CD4-positive, alpha-beta T cell treated with Interferon alpha-2 for 1 hour (primary cell): ENCODE measurements at places on chromosomes 3 and 15.

- DNase-seq, result no peak
These were observed 217.3 kb downstream of the TP63 start for GRCh38 chr3:189848395-189849040.

DNA sequence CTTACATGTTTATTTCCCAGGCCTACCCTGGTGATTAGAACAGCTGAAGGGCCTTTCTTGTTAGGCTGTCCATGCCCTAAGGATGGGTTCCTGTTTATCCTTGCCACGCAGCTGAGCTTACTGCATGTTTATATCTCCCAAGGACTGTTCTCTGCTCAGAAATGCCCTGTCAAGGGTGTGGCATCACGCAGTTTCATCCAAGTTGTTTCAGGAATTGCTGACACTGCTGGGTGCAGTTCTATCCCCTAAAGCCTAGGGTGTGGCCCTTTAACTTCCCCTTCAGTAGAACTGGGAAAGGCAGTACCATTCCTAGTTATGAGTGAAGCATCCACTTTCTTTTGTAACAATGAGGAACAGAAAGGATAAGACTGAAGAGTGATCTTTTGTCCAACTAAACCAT is 5.0 kb downstream of the ELL3 start:
- no peak for DNase-seq

- DNase-seq, result no peak
These were observed 258.9 kb downstream of the ADAMTS17 start for GRCh38 chr15:100082761-100083402.

DNA sequence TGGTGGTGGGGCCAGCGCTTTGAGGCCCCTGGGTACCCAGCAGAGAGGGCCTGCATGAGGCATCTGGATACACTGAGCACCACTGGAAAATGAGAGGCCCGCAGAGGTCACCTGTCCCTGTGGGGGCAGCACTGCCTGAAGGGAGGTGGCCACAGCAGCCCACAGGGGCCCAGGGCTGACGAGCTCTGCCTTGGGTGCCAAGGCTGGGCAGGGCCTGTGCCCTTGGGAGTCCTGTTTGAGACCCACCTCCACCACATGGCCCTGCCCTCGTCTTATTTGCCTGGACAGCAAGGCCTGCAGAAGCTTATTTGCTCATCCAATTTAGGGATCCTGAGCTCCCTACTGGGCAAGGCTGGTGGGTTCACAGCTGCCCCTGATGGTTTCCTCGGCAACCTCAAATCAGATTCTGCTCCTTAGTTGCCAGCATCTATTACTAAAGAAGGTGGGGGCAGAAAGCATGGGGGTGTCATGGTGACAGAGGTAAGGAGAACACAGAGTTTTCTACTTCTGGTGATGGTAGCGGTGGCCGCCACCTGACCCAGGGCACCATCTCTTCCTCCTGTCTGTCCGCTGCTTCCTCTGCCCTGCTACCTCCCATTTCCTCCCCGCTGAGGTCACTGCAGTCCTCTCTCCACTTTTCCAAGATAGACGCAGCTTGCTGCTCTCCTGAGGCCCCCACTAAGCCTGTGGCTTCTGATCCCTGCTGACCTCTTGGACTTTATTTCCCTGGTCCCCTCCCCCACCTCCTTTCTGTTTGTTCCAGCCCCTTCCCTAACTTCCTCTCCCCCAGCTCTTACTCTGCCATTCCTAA is 62.9 kb downstream of the HMCES start:
- DNase-seq, result no peak

DNA sequence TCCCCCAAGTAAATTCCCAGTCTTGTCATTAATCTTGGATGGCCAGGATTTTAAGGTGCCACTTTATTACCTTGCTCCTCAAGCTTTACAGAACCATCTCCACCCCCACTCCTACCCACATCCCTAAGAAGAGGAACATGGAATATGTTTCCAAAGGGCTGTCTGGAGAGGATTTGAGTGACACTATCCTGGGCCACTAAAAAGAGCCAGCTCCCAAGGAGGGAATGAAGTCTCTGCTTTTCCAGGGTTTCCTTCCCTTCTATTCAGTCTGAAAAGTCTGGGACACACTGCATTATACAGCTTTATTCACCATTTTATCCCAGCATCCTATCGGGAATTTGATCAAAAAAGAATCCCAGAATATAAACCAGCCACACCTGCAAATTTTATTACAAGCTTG is 35.6 kb upstream of the MECOM start:
- DNase-seq, result no peak

DNA sequence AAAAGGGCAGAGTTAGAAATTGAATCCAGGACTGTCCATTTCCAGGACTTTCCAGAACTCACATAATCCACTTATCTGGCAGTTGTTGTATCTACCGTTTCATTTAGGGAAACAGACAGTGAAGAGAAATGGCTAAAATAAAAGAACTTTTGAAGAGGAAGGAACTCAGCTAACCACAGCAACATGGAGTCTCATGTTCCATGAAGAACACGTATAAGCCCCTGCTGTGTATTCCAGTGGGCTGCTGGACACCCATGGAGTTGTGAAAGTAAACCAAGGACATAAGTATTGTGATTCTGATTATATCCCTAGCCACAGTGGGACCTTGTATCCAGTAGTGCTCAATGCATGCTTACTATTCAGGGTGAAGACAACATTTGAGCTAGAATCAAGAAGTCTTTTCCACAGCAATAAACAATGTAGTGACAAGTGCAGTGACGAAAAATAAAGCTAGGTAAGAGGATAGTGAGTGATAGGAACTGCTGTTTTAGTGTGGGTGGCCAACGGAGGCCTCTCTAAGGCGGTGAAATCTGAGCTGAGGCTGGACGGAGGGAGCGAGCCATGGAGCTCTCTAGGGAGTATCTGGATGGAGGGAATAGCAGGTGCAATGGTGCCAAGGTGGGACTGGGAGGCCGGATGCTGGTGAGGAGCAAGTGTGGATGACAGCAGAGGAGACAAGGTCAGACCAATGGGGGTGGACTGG is 26.8 kb upstream of the TRH start:
- no peak for DNase-seq

- DNase-seq, result peak; percentile 60
These were observed 212.5 kb downstream of the OSBPL10 start for GRCh38 chr3:31768479-31769125.

GRCh38 chr3:177885063-177885462 is 651.2 kb upstream of the KCNMB2 start:
- DNase-seq, result no peak

DNA sequence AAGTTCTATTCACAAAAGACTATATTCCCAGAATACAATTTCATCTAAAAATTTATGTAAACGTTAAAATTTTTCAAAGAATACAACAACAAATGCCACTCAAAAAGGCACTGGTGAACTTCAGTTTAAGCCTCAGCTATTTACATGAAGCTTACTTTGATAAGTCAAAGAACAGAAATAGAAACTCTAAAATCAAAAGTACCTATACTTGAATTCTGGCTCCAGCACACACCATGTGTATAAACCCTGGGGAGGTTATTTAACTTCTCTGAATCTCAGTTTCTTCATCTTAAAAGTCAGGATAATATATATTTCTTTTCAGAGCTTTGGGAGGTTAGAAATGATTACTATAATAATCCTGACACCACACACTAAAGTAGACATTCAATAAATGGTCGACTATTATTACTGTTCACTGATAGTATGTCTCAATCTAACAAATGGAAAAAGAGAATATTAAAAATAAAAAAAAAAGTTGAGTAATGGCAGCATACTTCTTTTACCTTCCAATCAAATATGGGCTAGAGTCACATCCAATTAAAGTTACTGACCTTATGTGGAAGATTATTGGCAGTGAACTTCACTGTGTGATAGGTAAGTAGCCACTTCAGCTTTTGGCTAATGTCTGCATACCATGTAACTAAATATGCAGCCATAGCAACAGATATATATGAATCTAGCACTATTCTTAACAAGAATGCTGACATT is 248.4 kb downstream of the ISL2 start:
- no peak for DNase-seq

DNA sequence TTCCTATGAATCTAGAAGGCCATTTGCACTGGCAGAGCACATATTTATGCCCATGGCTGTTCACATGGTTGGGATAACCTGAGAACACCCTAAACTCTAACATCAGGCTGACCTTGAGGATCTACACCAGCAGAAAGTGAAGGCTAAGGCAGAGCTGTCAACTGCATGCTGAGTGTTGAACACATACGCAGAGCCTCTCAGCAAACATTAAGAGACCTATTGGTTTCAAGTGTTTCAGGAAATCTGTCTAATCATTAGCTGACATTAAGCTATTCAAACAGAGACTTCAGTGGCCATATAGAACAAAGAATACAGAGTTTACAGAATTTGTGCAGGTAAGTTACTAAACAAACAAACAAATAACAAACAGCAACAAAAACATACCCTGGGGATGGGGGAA is 16.1 kb upstream of the SEC61A1 start:
- DNase-seq, result no peak

GRCh38 chr15:80478075-80478474 is 73.9 kb downstream of the ARNT2 start:
- DNase-seq, result no peak

DNA sequence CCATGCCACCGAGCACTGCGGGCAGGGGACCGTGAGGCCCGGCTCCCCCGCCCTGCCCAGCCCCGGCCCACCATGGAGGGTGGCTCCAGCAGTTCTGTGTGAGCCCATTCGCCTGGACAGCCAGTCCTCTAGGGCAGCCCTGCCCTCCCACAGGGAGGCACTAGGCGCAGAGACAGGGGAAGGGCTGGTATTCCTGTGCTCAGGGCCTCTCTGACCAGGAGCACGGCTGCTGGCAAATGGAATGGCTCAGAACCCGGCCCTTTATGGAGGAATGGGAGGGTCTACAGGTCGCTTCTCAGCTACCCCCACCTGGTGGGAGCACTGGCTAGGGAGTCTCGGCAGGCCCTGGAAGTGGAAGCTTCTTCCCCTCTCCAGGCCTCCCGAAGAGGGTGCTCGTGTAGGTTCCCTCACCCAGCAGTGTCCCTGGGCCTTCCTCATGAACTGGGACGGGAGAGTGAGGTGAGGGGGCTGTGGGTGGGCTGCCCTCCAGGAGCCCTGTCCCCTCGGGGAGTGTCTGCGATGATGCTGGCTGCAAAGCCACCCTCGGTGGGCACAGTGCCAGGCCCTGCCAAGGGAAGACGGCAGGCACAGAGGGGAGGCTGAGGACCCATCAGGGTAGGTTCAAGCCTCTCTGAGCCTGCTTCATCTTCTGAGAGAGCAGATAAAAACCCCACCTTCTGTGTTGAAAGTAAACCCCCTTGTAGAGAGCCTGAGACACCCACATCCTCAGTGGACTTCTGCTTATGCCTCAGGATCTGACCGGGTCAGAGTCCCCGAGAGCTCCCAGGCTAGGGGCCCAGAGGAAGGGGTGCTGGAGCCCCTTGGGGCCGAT is 1.5 kb downstream of the MELTF start:
- DNase-seq, result no peak

DNA sequence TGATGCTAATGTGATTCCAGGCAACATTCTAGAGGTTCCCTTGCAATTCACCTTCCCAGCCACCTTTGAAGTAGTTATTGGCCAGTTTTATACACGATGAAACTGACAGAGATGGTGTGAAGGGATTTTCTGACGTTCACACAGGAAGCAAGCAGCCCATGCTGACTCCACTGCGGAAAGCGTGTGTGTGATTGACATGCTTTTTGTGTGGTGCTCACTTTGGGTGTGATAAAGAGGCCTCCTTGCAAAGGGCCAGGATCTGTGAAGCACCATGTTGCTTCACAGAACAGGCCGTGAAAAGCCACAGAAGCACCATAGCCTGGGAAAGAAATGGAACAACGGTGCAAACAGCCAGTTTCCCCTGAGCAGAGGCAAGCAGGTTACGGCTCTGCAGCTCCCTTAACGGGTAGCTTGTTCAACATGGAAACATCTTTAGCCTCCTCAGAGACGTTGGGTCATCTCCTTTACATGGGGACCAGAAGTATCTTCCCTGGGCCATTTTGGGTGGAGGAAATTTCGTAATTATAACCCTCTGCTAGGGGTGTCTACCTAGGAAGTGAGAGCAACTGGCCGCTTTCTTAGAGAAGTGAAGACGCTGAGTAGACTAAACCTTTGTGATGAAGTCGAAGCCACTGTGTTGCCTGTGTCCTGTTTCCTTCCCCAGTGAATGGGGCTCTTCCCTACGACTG is 108.5 kb downstream of the APBA2 start:
- peak; percentile 44 for DNase-seq

DNA sequence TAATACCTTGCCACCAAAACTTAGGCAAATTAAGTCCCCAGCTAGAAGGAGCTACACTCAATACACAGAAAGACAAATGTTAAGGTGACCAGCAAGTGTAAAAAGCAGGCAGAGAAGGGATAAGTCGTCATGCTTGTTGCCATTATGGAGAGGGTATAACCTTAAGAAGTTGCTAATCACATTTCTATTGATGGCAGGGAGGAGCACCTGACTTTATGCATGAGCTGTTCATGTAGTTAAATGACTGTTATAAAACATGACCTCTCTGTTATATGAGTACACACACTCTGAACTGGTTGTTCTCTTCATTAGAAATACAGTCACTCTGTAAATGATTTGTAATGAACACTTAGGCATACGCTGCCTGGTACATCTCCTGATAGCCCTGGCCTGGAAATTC is 6.6 kb upstream of the CCNL1 start:
- DNase-seq, result no peak

GRCh38 chr3:123453675-123454074 is 4.8 kb upstream of the ADCY5 start:
- no peak for DNase-seq

- DNase-seq, result no peak
These were observed 126.6 kb downstream of the IGF1R start for GRCh38 chr15:98774756-98775497.

DNA sequence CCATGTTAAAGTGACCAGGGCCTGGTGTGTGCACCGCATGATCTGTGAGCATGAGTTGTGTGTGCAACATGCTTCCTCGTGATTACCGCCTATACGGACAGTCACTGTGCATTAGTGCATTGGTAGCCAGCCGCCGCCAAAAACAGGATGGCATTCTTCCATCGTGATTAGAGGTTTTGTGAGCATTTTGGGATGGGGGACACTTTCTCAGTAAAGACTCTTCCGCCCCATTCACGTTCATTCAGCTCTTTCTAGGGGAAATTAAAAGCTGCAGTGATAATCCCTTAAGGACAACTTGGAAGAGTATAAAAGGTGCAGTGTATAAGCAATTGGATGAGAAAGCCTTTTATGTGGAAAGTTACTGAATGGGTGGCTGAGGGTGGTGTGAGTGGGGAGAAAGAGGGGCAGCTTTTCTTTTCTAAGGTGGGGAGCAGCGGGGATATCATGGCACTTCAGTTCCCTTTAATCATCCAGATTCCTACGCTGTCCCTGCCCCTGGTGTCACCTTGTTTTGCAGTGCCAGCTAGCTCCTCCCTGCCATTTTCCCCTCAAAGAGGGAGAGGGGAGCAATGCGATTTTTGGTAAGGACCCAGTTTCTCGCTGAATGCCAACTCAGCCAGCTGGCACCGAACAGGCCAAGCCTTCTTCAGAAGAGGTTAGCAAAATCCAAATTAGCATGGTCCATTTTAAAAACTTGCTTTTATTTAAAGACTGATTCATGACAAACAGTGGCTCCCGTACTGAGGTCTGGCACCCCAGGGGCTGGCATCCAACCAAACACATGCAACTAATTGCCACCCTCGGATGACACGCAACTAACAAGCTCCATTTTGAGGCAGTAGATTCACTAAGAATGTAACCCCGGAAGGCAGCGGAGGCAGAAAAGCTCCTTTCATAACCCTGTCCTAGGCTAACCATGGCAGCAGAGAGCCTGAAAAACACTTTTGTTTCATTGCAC is 447.8 kb downstream of the FHIT start:
- DNase-seq, result no peak

GRCh38 chr3:49803465-49804140 is 542 bp downstream of the INKA1 start:
- DNase-seq, result peak; percentile 39

GRCh38 chr3:55858302-55858701 is 371.2 kb upstream of the WNT5A start:
- DNase-seq, result no peak
